ENCODE measurements at places on chromosomes 16 and 17.

GRCh38 chr16:1277617-1278282 is 21.9 kb downstream of the TPSD1 start:
- no peak for DNase-seq

DNA sequence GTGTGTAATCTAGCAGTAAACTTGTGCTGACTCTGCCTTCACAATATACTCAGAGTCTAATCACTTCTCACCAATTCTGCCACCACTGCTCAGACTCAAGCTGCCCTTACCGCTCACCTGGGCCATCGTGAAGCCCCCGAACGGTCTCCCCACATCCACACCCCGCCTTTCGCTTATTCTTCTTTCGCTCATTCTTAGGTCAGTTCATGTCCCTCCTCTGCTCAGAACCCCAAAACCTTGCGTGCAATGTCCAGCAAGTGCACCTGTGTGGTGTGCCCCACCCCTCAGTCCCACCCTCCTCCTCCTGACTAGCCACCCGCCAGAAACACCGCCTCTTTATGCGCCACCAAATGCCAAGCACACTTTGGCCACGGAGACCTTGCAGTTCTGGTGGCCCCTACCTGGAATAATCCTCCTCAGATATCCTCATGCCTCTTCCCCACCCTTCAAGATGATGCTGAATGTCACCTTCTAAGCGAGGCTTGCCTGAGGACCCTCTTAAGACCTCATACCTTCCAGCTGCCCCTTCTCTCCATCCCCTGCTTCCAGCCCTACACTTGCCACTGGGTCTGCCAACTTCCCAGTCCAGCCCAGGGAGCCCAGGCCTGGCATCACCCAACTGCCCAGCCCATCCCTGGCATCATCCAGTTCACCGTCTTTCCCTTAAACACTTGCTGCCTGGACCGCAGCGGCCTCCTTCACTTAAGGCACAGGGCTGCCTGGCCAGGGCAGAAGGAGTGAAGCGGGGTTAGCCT is 34.3 kb upstream of the RBFOX3 start:
- no peak for DNase-seq

GRCh38 chr17:81463506-81463905 is 49.1 kb downstream of the ACTG1 start:
- no peak for DNase-seq

- DNase-seq, result no peak
Observed at GRCh38 chr17:37490638-37491614, 1.2 kb downstream of the DUSP14 start.

DNA sequence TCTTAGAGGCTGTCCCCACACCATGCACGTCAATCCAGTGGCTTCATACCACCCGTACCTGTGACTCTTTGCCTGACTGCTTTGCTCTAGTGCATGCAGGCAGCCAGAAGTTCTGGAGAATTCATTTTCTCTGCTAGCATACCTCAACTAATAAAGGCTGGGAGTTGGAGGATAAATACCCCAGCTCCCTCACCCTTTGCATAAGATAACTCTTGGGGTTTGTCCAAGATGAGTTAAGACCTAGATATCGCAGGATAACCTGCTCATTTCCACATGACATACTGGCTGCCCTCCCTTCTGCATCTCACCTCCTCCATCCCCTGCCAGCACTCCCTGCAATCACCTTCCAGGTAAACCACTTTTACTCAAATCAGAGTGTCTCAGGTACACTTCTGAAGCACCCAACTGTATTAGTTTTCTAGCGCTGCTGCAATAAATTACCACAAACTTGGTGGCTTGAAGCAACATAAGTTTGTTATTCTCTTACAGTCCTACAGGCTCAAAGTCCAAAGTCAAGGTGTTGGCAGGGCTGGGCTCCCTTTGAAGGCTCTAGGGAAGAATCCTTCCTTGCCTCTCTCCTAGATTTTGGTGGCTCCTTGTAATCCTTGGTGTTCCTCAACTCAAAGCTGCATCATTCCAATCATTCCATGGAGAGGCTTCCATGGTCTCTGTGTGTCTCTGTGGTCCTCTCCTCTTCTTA is 146.8 kb downstream of the CRLF3 start:
- no peak for DNase-seq

All from spleen (tissue), 13 donors.